T-helper 2 cell (primary cell): ENCODE measurements at places on chromosomes 7 and 10.

DNA sequence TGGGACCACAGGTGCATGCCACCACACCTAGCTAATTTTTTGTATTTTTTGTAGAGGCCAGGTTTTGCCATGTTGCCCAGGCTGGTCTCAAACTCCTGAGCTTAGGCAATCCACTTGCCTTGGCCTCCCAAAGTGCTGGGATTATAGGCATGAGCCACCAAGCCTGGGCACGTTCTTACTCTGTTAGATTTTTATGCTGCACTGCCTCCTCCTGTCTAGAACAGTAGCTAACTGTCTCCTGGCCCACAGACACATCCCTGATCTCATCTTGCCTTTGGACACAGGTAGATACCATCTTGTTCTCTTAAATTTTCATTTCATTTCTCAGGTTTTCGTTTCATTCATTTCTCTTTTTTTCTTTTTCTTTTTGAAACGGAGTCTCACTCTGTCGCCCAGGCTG, 41.1 kb downstream of the BLVRA start:
- DNase-seq = no peak

DNA sequence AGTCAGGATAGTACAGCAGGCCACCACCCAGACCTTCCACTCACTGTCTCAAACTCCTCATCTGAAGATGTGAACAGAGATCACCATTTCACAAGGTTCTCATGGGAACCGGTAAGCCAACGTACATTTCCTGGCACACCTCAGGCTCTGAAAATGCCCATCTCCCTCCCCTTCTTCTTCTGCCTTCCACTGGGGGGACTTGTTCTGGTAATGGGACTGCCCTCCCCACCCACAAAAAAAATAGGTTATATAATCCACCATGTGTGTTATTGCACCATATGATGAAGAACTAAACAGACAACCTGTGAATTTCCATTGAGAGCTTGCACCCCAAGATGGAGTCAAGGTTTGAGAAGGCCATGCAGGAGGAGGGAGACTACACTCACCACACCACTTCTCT, 42.1 kb upstream of the IKZF1 start:
- no peak for DNase-seq

DNA sequence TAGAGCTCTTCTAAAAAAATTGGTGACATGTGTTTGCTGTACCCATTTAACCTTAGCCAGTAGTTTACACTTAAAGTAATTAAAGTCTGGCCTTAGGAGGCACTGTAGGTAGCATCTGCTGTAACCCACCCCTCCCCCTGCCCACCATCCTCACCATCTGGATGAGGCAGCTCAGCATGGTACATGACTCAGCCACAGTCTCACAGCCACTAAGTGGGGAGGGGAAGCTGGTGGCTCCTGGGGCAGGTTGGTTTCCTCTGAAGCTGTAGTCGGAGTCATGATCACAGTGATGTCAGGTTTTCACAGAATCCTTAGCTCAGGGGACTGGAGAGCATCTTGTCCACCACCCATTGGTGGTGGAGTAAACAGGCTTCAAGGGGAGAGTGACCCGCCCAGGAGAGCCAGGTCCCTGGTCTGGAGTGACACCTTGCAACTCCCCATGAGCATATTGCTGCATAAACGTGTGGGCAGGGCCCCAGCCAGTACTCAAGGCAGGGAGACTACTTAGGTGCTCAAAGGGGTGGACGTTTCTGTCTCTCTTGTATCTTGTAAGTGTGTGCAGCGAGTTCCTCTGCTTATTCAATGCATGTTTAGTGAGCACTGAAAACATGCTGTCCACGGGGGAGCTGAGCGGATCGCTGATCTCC, 125.9 kb downstream of the GRK5 start:
- peak; percentile 6 for DNase-seq

DNA sequence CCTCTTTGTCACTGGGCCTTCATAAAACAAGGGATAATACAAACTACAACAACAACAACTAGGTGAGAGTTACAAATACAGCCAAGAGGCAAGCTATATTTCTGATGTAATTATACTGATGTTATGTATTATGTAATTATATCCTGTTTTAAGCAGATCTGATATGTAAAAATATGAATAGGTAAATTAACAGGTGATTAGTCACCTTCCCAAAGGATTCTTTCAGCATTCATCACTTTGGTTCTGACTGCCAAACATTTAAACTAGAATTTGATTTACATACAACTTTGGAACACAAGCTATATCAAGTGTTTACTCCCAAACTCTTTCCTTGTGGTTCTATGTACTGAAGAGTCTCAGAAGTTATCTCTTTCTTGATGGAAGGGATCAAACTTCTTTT, 53.7 kb downstream of the BEND7 start:
- no peak for DNase-seq

DNA sequence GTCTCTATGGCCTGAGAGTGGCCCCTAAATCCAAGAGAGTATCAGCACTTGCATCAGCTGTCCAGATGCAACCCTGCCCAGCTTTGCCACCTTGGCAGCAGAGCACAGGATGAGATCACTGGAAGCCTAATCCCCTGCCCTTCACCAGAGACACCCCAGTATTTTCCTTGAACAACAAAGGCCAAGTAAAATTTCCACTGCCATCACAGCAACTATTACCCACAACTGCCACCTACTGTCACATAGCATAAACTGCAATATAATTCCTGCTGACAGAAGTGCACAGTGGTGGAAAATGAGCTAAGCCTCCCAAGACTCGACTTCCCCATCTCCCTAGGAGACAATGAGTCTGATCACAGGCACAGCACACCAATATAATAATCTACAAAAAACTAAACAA, 462.8 kb upstream of the ZWINT start:
- DNase-seq = no peak

DNA sequence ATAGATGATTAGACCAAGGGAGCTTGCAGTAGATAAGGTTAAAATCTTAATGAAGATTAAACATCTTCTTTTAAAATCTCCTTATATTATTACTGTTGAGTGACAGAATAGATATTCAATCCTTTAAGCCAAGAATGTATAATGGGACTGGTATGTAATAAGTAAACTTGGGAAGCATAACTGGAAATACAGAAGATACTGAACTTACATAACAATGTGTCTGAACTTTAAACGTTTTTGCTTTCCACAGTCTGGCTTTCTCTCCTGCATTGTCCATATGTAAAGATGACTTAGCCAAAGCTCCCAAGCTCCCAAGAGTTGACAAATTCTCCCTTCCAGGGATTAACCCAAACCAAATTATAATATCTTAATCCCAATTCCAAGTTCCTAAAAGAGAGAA, 129.8 kb downstream of the KCND2 start:
- no peak for DNase-seq
